ENCODE measurements at places on chromosomes 12 and 14.

DNA sequence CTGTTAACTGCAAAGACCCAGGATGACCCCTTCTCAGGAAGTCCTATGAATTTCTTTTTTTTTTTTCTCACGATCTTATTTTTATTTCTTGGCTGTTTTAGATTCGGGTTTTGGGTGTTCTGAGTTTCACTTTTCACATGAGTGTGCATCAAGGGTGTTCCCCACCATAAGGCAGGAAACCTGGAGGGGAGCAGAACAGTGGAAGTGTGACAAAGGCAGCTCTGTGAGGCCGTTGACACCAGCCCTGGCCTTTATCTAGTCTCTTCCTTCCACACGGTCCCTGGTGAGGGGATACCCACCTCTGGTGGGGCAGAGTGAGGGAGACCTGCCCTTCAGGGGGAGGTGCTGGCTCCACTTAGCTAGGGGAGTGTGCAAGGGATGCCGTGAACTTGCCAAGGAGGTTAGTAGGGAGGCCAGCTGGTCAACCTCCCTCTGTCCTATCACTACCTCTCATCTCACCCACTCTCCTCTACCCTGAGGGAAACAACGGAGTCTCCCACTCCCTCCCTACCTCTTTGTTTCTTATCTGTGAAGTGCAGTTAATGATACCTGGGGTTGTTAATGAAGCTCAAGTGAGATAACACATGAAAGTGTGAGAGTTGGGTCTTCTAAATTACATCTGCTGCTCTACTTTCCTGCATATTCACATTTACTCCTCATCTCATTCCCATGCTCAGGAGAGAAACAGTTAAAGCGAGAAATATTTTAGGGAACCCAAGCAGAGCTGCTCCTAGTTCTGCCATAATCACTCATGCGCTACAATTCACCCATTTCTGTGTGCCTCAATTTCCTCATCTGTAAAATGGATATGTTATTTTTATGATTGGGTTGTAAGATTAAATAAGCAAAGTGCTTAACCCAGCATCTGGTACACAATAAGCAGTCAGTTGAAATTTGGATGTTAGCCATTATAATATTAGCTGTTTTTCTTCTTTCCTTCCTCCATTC is 4.4 kb upstream of the GALNT6 start:
- no peaks in the 10 kb centered on the region for H3K27me3 ChIP-seq
- H3K4me1 ChIP-seq = peaks cover 27% of the 10 kb centered on the region
- no peak for DNase-seq
- H3K36me3 ChIP-seq = no peaks in the 10 kb centered on the region

- H3K27ac ChIP-seq = peak overlapping the region; percentile 3
- DNase-seq = peak; percentile 27
- H3K4me1 ChIP-seq = peaks cover 35% of the 10 kb centered on the region
- H3K4me3 ChIP-seq = no peak overlapping the region
These were observed 127.7 kb downstream of the ZFP36L1 start for GRCh38 chr14:68665131-68665530.

GRCh38 chr12:128353301-128353700 is 86.3 kb downstream of the TMEM132C start:
- no peaks in the 10 kb centered on the region for H3K36me3 ChIP-seq
- no peaks in the 10 kb centered on the region for H3K4me1 ChIP-seq
- H3K27me3 ChIP-seq = no peaks in the 10 kb centered on the region
- no peak for DNase-seq
- H3K4me3 ChIP-seq = no peak overlapping the region

DNA sequence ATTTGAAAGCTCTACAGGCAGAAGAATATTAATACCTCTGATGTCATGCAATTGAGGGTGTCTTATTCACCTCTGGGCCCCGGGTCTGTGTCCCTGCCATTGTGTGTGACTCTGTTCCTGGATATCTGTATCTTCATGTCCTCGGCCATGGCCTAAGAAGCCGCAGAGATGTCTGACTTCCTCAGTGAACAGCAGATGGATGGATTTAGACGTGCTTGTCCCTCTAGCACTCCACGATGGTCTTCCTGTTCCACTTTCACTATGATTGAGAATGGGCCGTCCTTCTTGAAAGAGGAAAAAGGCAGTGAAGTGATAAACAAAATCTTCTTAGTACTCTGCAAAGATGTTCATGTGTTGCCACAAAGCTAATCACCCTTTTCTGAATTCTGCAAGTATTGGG is 217.4 kb downstream of the SLC41A2 start:
- no peak overlapping the region for H3K27ac ChIP-seq
- no peak for DNase-seq

DNA sequence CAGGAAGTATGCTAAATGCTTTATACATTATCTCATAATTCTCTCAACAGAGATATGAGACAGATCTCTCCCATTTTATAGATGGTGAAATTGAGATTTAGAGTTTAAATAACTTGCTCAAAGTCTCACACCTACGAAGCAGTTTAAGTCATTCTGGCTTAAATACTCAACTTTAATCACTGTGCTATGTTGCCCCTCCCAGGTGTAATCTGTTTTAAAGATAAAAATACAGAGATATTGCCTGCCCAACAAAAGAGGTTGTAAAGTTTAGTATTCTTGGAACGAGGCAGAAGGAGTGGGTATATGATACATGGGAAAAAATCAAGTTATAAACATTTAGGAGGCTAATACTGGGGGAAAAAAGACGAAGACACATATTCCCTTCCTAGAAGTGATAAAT is 156.8 kb upstream of the LRIG3 start:
- peak overlapping the region; percentile 86 for H3K27ac ChIP-seq
- H3K4me3 ChIP-seq = no peak overlapping the region
- no peaks in the 10 kb centered on the region for H3K27me3 ChIP-seq
- peaks cover 43% of the 10 kb centered on the region for H3K4me1 ChIP-seq
- H3K36me3 ChIP-seq = peaks cover 1% of the 10 kb centered on the region
- no peak for DNase-seq

DNA sequence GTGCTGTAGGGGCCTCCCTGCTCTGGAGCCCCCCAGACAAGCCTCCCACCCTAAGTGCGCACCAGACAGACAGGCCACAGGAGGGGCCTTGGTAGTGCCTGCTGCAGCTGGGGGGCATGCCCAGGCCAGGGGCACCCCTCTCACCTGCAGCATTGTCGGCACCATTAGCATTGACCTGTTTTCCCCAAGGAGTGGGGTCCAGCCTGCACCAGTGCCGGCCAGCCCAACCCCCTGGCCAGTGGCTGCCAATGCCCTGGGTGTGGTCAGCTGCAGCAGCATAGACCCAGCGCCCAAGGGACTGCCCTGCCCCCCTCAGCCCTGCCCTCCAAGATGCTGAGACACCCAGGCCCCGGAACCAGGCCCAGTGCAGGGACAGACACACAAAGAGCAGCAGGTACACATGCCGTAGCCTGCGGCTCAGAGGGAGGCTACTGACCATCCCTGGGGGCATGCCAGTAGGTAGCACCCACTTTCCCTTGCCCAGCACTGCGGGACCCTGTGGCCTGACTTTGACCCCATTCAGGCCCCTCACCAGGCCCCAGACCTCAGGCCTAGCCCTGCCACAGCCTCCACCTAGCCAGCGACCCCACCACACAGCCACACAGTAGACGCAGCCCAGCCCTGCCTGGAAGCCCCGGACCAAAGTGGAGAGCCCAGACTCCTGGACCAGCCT is 1.0 kb downstream of the AHNAK2 start:
- H3K27me3 ChIP-seq = no peaks in the 10 kb centered on the region
- peaks cover 10% of the 10 kb centered on the region for H3K36me3 ChIP-seq
- peak; percentile 37 for DNase-seq
- peaks cover 34% of the 10 kb centered on the region for H3K4me1 ChIP-seq

DNA sequence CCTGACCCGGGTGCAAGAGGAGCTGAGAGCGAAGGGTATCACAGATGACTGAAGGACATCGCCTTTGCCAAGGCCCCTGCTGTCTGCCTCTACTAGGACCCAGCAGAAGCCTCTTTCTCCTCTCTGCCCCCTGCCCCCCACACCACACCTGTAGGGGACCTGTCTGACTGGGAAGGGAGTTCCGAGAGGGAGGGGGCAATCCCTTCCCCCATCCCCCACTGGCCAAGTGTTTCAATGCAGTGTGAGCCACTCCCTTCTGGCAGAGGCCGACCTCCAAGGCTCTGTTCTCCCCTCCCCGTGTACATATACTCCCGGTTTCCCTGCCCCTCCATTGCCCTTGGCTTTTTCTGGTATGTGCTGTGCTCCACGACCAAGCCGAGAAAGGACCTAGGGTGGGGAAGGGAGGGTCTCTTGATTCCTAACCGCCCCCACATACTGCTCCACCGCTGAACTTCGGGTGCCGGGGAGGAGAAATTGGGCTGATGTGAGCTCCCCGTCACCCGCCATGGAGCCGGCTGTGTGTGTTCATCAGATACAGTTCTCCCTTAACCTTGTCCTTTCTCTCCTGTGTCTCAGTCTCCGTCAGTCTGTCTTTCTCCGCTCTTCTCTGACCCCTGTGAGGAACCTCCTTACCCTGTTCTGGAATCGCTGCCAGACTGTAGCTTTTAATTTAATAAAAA is 2.0 kb upstream of the ARHGEF25 start:
- peaks cover 4% of the 10 kb centered on the region for H3K4me1 ChIP-seq
- H3K27me3 ChIP-seq = no peaks in the 10 kb centered on the region
- H3K4me3 ChIP-seq = no peak overlapping the region
- H3K36me3 ChIP-seq = no peaks in the 10 kb centered on the region

DNA sequence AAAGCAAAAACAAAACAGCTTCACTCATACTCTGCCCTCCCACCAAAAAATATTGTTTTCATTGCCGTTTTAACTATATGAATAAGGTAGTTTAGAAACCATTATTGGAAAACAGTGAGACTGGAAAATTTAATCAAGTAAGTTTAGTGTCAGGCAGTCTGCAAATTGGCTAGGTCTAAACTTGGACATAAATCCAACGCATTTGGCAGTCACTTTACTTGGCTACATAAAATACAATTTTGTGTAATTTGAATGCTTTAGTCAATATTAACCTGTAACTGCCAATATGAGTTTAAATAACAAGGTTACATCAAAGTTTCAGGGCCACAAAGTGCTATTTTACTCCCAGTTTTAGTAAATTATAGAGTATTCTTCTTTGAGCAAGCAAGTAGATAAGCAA is 202.3 kb upstream of the SLC38A2 start:
- H3K4me1 ChIP-seq = peaks cover 8% of the 10 kb centered on the region
- no peak overlapping the region for H3K4me3 ChIP-seq
- H3K27me3 ChIP-seq = no peaks in the 10 kb centered on the region
- H3K27ac ChIP-seq = no peak overlapping the region

- H3K4me1 ChIP-seq = peaks cover 1% of the 10 kb centered on the region
- H3K4me3 ChIP-seq = no peak overlapping the region
- no peak overlapping the region for H3K27ac ChIP-seq
- DNase-seq = no peak
- H3K27me3 ChIP-seq = no peaks in the 10 kb centered on the region
These were observed 157.9 kb downstream of the ZNF664 start for GRCh38 chr12:124130691-124131591.

DNA sequence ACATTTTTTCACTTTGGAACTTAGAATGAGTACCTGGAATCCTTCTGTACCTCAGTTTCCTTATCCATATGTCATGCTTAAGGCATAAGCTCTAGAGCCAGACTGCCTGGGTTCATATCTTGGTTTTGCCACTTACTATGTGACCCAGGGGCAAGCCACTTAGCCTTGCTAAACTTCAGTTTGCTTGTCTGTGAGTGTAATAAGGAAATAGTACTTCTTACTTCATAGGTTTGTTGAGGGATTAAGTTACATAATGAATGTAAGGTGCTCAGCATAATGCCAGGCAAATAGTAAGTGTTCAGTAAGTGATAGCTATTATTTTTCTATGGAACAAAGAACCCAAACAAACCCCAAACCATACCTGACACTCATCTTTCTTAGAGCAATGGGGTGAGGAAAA is 225.1 kb downstream of the BCAT1 start:
- no peaks in the 10 kb centered on the region for H3K27me3 ChIP-seq
- DNase-seq = no peak
- H3K36me3 ChIP-seq = no peaks in the 10 kb centered on the region
- peaks cover 12% of the 10 kb centered on the region for H3K4me1 ChIP-seq

- peaks cover 11% of the 10 kb centered on the region for H3K27me3 ChIP-seq
- H3K4me1 ChIP-seq = no peaks in the 10 kb centered on the region
These were observed 2.3 kb upstream of the C14orf39 start for GRCh38 chr14:60488175-60488574.

GRCh38 chr12:52358575-52359350 is 8.5 kb downstream of the KRT85 start:
- no peak overlapping the region for H3K4me3 ChIP-seq
- no peak overlapping the region for H3K27ac ChIP-seq
- peaks cover 14% of the 10 kb centered on the region for H3K27me3 ChIP-seq
- DNase-seq = no peak
- H3K36me3 ChIP-seq = no peaks in the 10 kb centered on the region

DNA sequence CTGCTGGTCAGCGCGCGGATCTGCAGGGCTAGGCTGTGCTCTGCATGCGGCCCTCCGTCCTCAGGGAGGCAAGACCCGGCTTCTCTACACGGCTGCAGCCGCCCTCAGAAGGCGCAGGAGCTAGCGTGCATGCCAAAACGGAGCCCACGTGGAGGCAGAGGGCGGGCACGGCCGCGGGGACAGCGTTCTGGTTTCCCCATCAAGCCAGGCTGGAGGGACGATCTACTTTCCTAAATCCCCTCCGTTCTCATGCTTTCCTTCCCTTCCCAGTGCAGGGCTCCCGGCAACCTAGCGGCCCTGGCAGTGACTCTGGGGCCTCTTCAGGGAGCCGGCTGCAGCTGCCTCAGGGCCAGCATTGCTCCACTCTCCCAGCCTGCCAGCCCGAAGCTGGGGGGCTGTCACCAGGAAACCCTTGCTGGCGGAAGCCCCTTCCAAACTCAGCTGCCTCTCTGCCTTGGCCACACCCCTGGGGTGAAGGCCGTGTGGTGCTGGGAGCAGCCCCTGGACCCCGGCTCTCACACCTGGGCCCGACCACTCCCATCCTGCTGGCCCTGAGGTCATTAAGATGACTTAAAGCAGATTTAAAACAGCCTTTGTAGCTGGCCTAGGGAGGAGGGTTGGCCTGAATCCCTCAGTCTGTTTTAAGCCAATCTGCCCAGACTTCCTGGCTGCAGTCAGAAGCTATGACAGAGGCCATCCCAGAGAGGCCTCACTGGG is 9.2 kb upstream of the GOLGA3 start:
- H3K36me3 ChIP-seq = peaks cover 40% of the 10 kb centered on the region
- no peaks in the 10 kb centered on the region for H3K27me3 ChIP-seq
- no peak overlapping the region for H3K4me3 ChIP-seq
- H3K27ac ChIP-seq = no peak overlapping the region
- H3K4me1 ChIP-seq = no peaks in the 10 kb centered on the region

DNA sequence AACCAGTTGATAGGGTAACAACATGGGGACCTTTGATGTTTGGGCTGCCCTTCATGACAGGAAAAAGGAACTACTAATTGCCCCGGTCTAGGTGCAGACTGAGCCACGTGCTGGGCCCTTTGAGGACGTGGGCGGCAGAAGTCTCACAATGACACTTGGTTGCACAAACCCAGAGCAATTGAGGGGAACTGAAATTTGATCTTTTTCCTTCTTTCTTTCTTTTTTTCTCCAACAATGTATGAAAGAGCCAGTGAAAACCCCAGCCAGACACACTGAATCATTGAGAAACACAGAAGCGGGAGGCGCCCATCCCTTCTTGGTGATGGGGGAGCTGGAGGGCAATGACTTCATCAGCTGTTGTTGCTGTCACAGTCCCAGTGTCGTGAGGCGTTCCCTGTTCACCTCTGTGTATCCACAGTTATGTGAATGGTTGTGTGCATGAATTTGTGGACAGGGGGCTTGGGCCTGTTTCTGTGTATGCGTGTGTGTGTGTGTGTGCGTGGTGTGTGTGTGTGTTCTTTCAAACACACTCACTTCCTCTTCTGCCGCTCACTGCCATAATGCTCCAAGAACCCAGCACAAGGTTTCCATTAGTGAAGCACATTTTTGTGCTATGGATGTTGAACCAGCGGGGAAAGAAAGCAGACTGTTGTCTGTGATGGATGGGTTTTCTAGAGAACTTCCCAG is 137.5 kb upstream of the CCND2 start:
- H3K4me1 ChIP-seq = peaks cover 5% of the 10 kb centered on the region
- DNase-seq = no peak
- H3K36me3 ChIP-seq = no peaks in the 10 kb centered on the region
